ENCODE measurements at places on chromosomes 11 and 22. TPM values are rescaled to one million over a fixed set of nuclear protein-coding genes. Genes with fewer than 3 reads are reported as not detected.

The BATF2 gene
- 0.50 TPM for total RNA-seq

The IRAG1 gene
- total RNA-seq, result 22.6 TPM

The OR52I2 gene
- total RNA-seq, result under 0.01 TPM

The SCGB1A1 gene
- total RNA-seq, result not detected

The DGAT2 gene
- 1.3 TPM for total RNA-seq

The TRPC6 gene
- 1.00 TPM for total RNA-seq

The FBLN1 gene
- 94.1 TPM for total RNA-seq

The C22orf31 gene
- total RNA-seq, result not detected

The OR52B6 gene
- not detected for total RNA-seq

The ST13 gene
- total RNA-seq, result 321 TPM

The OR6T1 gene
- not detected for total RNA-seq

The UPK2 gene
- not detected for total RNA-seq

The USP2 gene
- total RNA-seq, result 1.00 TPM

The FGF4 gene
- not detected for total RNA-seq

The CXCR5 gene
- total RNA-seq, result not detected

The HEPHL1 gene
- total RNA-seq, result 0.11 TPM

The FOLH1 gene
- not detected for total RNA-seq

The BTG4 gene
- not detected for total RNA-seq

Data from uterine smooth muscle cell (primary cell).